ENCODE measurements at places on chromosomes 3 and 15.

DNA sequence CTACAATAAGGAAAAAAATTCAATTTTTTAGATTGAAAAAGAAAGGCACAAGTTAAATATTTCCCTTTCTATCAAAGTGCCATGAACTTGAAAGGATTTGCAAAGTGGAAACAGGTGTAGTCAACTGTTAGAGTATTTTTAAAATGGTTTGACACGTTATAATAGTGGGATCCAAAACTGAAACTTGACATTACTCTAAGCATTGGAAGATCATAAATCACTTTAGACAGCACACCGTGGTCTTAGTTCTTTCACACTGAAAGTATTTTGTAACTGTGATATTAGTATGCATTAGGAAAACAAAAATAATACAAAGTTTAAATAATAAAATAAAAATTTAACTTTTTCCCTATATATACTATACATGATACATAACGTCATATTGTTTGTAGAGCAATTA, 933.1 kb downstream of the EPHA3 start:
- DNase-seq: no peak

- DNase-seq: no peak
Observed at GRCh38 chr3:99838755-99839154, 21.1 kb downstream of the CMSS1 start.

GRCh38 chr3:101719604-101720185, 4.7 kb upstream of the CEP97 start:
- DNase-seq: no peak

GRCh38 chr3:53045518-53046170, at the start of gene SFMBT1:
SFMBT1 (minus strand) TSS chr3:53046073; CDS start chr3:52969128, 76,945 bp downstream.
- peak; percentile 75 for DNase-seq

GRCh38 chr3:108053483-108053882, 37.3 kb downstream of the CD47 start:
- no peak for DNase-seq

DNA sequence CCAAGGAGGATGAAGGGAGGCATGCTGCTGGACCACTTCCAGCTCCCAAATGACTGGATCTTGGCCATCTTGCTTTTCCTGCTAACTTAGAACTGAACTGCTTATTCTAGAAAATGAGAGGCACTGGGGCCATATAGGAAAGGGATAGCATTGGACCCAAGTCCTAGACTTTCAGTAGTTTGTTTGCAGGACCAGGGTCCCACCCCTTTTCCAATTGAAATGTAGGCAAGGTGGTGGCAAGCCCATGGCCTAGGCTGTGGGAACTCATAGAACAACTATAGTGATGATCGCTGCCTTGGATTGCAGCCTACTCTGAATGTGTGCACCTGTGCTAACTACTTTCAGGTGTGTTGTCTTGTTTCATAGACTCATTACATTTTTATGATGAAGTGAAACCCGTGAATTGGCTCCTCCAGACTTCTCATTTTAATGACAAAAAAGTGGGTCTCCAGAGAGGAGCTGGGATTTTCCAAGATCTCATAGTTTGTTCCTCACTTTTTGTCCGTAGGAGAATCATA, 50.3 kb downstream of the TGFBR2 start:
- no peak for DNase-seq

- DNase-seq: peak; percentile 16
Observed at GRCh38 chr3:161475905-161476304, 20.7 kb upstream of the OTOL1 start.

DNA sequence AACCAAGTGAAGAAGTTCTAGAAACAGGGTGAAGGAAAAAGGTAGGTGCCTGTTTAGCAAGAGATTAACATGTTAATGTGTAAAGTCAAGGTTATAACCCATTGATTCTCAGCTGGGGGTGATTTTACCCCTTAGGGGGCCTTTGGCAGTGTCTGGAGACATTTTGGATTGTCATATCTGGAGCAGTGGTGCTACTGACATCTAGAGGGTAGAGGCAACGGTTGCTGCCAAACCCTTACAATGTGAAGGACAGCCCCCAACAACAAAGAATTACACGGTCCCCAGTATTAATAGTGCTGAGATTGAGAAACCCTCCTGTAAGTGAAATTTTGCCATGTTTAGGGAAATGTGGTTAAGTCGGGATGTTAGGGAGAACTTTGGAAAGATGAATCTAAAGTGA, 74.7 kb downstream of the CRYBG3 start:
- peak; percentile 1 for DNase-seq

GRCh38 chr3:14373753-14374376, 28.5 kb upstream of the SLC6A6 start:
- DNase-seq: no peak

GRCh38 chr3:192482391-192482790, 244.9 kb downstream of the FGF12 start:
- DNase-seq: peak; percentile 8

GRCh38 chr15:39784638-39785037, 2.0 kb upstream of the FSIP1 start:
- DNase-seq: no peak

DNA sequence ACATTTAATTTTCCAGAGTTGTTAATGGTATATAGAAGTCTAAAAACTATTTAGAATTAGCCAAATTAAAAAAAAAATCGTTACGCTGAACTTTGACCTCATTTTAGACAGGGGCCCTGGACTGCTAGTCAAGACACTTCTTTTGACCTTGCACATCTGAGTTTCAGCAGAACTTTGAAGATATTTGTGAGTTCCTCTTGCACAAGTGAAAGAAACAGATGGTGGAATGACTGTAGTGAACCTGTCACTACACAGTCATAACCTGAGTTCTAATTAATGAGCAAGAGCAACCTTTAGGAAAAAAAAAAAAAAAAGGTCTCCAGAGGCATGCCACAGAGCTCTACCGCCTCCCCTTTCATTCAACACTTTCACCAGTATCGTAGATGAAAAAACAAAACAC, 5.3 kb downstream of the MYO5C start:
- DNase-seq: no peak

DNA sequence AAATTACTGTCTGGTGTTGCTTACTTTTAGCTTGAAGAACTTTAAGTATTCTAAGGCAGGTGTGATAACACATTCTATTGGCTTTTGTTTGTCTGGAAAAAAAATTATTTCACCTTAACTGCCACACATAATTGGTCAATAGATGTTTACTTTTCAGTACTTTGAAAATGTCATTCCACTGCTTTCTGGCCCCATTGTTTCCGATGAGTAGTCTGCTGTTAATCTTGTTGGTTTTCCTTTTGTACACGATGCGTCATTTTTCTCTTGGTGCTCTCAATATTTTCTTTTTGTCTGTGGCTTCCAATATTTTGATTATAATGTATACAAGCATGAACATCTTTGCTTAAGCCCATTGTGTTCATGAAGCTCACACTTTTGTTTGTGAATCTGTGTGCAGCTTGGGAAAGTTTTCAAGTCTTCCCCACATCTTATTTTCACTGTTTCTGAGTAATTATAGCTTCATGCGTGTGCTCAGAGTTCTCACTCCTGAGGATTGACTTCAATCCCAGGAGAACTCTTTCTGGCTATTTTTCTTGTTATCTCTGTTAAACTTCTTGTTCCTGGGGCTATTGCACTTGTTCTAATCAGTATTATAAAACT, 664.7 kb downstream of the IGSF11 start:
- DNase-seq: no peak

DNA sequence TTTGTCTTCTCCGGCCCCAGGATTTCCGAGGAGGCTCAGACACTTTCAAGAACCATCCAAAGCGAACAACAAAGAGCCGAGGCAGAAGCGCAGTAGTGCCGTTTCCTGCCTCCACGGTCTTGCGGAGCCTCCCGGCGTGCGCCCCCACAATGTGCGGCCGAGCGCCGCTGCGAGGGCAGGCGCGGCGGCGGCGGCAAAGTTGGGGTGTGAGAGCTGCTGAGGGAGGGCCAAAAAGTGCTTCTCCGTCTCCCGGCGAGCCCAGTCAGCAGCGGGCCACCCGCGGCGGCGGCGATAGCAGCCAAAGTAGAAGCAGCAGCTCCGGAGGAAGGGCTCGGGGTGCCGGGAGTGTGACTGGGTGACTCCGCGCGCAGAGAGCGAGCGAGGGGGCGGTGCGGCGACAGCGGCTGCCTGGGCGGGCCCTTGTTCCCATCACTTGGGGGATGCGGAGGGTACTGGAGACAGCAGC, 749.1 kb downstream of the ROBO1 start:
- peak; percentile 91 for DNase-seq

DNA sequence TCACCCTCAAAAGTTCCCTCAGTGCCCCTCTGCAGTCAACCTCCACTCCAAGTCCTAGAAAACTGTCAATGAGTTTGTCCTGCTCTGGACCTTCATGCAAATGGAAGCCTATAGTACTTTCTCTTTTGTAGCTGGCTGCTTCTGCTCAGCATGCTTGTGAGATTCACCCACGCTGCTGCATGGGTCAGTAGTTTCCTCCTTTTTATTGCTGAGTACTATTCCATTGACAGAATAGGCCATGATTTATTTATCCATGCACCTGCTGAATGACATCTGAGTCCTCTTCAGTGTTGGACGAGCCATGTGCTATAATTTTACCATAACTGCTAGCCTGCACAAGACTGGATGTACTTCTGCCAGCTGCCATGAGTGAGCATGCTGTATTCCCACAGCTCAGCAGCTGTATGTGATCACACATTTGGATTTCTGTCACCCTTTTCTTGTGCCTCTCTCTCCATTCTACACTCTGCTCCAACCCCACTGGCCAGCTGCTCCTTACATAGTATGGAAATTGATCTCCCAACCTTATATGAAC, 26.3 kb downstream of the CDCP1 start:
- peak; percentile 49 for DNase-seq

- DNase-seq: peak; percentile 30
Observed at GRCh38 chr3:127052121-127052561, 69.2 kb downstream of the PLXNA1 start.

DNA sequence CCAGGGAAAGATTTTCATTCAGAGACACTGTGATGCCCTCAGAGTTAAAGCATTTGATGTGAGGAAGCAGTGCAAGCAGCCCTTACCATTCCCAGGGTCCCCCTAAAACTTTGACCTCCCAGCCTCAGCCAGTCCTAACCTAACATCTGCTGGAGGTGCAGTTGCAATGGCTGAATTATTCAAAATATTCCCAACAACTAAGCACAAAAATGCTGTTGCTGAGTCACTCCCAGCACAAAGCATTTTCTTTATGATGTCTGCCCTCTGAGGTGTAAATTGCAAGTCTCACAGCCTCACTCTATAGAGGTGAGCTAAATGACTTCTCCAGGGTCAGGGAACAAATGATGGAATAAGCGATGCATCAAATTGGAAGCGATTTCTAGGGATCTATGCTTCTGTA, 6.4 kb upstream of the REC114 start:
- peak; percentile 5 for DNase-seq

- peak; percentile 47 for DNase-seq
Observed at GRCh38 chr3:172046268-172046915, 7.0 kb downstream of the FNDC3B start.

- peak; percentile 84 for DNase-seq
Observed at GRCh38 chr3:145952536-145952935, 208.4 kb downstream of the PLOD2 start.

- no peak for DNase-seq
Observed at GRCh38 chr3:9110316-9110715, 139.1 kb downstream of the SRGAP3 start.

GRCh38 chr3:13462822-13463221, 17.3 kb upstream of the HDAC11 start:
- DNase-seq: peak; percentile 15

- peak; percentile 41 for DNase-seq
Observed at GRCh38 chr15:25345943-25346342, 92.9 kb downstream of the UBE3A start.

GRCh38 chr3:169623971-169624370, 39.5 kb downstream of the MECOM start:
- no peak for DNase-seq

GRCh38 chr3:66437341-66437929, 63.4 kb downstream of the LRIG1 start:
- no peak for DNase-seq

DNA sequence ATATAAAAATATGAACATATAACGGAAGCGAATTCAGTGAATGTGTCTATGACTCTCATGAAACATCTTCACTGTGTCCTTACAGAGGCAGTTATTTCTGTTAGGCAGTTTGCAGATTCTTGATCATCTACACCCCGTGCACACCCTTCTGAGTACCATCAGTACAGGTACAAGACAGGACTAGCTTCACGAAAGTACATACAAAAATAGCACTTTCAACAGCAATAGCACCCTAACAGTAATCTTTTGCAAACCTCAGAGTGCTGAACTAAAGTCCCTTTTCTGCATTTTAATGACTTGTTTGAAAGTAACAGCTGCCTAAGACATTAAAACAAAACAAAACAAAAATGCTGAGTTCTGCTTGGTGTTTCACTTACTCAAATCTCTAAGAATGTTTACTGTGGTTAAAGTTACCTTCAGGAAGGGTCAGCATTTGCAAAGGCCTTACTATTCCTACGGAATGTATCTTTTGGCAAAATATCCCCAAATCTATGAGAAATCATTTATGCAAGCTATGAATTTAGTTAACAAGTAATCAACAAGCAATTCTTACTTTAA, 104.1 kb downstream of the CNTN3 start:
- no peak for DNase-seq

DNA sequence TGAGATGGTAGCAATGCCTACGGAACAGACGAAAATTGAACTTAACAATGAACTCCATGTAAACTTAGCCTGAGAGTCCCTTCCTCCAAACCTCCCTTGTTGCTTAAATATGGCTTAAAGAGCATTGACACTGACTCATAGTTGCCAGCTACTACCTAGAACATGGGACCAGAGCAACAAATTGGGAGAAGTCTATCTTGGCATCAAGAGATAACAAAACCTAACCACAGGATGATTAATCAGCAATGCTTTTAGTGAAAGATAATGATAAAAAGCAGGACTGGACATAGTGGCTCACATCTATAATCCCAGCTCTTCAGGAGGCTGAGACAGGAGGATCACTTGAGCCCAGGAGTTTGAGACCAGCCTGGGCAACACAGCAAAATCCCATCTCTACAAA, 117.8 kb upstream of the MNS1 start:
- no peak for DNase-seq

- peak; percentile 58 for DNase-seq
Observed at GRCh38 chr15:34514251-34514670, 69.2 kb downstream of the GOLGA8B start.

- no peak for DNase-seq
Observed at GRCh38 chr3:195019335-195019734, 251.6 kb downstream of the XXYLT1 start.

DNA sequence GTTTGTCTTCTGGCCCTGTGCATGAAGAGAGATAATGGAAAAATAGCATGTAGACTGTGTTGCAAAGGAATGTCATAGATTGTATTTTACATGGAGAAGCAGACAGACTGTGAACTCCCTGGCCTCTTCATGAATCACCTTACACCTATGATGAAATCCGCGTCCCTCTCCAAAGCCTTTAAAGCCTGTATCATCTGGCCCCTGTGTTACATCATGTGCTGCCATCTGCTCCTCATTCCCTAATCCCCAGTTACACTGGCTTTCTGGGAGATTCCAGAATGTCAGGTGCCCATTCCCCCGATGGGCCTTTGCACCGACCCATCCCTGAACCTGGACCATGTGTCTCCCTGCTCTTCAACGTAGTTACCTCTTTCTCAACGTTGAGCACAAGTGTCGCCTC, 190.8 kb downstream of the ADAMTSL3 start:
- peak; percentile 32 for DNase-seq

GRCh38 chr15:57562196-57562769, 29.4 kb upstream of the MYZAP start:
- DNase-seq: no peak
